ENCODE measurements at places on chromosomes 11 and 22. TPM values are rescaled to one million over a fixed set of nuclear protein-coding genes. Genes with fewer than 3 reads are reported as not detected.

DNA sequence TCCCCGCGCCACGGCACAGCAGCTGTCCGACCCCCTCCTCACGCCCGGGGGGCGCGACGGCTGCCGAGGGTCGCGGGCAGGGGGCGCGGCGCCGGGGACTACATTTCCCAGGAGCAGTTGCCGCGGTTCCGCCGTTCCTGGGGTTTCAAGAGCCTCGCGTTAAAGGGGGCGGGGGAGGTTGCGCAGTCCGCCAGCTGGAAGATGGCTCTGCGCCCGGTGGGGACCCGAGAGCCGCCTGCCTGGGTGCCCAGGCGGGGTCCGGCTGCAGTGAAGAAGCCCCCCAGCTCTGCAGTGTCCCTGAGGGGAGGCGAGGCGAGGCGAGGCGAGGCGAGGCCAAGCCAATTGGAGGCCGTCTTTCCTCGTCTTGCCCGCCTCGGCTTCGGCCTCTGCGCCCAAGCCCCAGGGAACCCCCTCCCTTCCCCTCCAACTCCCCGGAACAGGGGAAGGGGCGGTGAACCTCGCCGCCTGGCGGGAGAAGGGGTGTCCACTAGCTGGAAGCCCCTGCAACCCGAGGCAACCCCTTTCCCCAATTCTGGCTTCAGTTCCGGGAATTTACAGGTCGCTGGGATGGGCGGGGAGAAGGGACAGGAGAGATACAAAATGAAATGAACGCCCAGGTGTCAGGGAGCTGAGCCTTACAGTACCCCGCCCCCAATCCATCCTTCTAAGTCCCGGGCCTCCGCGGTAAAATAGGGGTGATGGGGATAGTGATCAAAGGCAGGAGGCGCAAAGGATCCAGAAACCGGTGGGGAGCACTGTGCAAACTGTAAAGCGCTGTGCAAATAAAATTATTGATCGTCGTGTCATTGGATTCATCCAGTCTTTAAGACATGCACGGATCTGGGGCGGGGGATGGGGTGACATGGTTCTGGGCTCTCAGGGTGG, 5.2 kb upstream of the GCAT start:
- peak overlapping the region; percentile 57 for H3K4me3 ChIP-seq
- no peaks in the 10 kb centered on the region for H3K27me3 ChIP-seq
- no peaks in the 10 kb centered on the region for H3K4me1 ChIP-seq
- H3K27ac ChIP-seq = peak overlapping the region; percentile 82
- no peaks in the 10 kb centered on the region for H3K36me3 ChIP-seq
- no peak for DNase-seq

DNA sequence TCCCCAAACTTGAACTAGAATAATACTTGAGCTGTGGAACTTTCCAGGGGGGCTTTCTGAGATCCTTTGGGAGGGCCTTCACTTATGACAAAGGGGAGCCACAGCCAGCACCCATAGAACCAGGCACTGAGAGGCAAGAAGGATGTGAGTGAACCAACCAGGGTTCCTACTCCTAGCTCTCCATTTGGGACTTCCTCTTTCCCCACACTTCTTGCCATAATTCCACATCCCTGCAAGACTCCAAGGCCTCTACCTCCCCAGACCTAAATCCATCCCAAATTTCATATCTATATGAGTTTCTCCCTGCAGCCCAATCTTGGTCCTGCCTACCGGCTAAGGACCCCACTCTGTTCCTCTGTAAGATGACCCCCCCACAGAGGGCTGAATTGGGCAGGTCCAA, 31.5 kb downstream of the NRXN2 start:
- H3K4me1 ChIP-seq = no peaks in the 10 kb centered on the region
- no peaks in the 10 kb centered on the region for H3K27me3 ChIP-seq
- H3K4me3 ChIP-seq = no peak overlapping the region
- no peaks in the 10 kb centered on the region for H3K36me3 ChIP-seq
- H3K27ac ChIP-seq = no peak overlapping the region
- DNase-seq = no peak

GRCh38 chr22:37235897-37236607, 8.0 kb downstream of the RAC2 start:
- no peak overlapping the region for H3K27ac ChIP-seq
- no peaks in the 10 kb centered on the region for H3K36me3 ChIP-seq
- DNase-seq = no peak
- no peaks in the 10 kb centered on the region for H3K27me3 ChIP-seq

The CFAP300 gene
- total RNA-seq = 4.0 TPM

DNA sequence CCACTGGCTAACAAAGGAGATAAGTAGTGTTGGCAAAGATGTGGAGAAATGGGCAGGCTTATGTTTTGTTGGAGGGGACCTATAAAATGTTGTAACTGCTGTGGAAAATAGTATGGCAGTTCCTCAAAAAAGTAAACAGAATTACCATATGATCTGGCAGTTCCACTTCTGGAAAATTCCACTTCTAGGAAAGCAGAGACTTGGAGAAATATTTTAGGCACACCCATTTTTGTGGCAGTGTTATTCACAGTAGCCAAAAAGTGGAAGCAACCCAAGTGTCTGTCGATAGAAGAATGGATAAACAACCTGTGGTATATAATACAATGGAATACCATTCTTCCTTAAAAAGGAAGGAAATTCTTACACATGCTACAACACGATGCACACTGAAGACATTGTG, 57.0 kb upstream of the ADORA2A start:
- H3K4me3 ChIP-seq = no peak overlapping the region
- H3K4me1 ChIP-seq = no peaks in the 10 kb centered on the region
- no peaks in the 10 kb centered on the region for H3K27me3 ChIP-seq
- DNase-seq = no peak
- no peaks in the 10 kb centered on the region for H3K36me3 ChIP-seq

DNA sequence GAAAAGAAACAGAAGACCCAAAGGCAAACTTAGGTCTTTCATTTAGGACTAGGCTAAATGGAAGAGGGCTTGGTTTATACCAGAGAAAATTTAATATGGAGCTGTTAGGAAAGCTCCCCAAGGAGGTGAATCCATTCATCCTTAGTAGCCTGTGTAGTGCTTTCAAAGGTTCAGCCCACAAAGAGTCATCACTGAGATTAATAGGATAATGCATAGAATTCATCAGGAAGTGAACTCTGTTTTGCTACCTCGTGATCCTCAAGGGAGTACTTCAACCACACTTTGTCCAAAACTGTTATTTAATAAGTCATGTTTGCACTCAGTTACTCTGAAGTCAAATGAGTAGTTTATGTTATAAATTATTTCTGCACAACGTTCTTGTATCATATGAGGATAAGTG, 43.3 kb upstream of the MMP7 start:
- no peak overlapping the region for H3K27ac ChIP-seq
- no peaks in the 10 kb centered on the region for H3K27me3 ChIP-seq
- no peak overlapping the region for H3K4me3 ChIP-seq
- H3K4me1 ChIP-seq = no peaks in the 10 kb centered on the region
- no peak for DNase-seq

The SAA1 gene
- not detected for total RNA-seq

GRCh38 chr22:32103658-32104315, 55.3 kb downstream of the C22orf42 start:
- H3K36me3 ChIP-seq = no peaks in the 10 kb centered on the region
- no peak overlapping the region for H3K4me3 ChIP-seq
- peak overlapping the region; percentile 12 for H3K27ac ChIP-seq
- H3K27me3 ChIP-seq = no peaks in the 10 kb centered on the region
- no peak for DNase-seq

The ABCG4 gene
- not detected for total RNA-seq

DNA sequence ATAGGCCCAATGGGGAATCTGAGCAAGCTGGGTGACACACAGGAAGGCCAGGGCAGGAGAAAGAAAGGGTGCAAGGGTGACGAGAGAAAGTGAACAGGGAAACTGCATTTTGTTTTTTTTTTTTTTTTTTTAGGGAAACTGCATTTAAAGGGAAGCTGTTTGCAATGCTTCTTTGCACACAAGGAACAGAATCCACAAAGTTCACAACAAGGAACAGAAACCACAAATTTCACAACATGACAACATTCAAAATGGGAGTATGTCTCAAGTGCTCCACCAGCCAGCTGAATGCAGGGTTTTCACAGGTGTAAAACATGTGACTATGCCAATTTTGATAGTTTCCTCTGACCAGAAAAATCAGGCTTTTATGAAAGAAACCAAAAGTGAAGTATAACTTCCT, 6.8 kb upstream of the PLAAT3 start:
- no peak overlapping the region for H3K27ac ChIP-seq
- DNase-seq = no peak
- no peaks in the 10 kb centered on the region for H3K4me1 ChIP-seq
- H3K27me3 ChIP-seq = peaks cover 2% of the 10 kb centered on the region

DNA sequence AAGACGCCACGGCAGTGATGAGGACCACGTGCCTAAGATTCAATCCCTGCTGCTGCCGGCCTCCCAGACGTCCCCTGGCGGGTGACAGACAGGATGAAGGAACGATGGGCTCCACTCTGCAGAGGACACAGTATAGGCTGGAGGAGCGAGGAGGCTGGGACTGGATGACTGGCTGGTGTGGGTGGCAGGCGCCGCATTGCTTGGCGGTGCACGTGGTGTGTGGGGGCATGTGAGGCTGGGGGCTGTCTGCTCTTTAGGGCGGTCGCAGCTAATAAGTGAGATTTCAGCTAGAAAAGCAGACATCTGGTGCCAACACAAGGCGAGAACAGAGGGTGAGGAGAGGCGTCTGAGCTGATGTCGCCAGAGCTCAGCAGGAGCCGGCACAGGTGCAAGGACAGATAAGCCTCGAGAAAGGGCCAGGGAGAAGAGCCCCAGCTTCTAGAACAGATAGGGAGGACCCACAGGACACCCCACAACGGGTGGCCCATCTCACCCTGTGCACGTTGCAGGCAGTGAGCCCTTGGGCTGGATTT, 33.2 kb downstream of the TSPAN4 start:
- H3K27me3 ChIP-seq = no peaks in the 10 kb centered on the region
- H3K4me3 ChIP-seq = no peak overlapping the region
- H3K4me1 ChIP-seq = no peaks in the 10 kb centered on the region
- no peak for DNase-seq
- H3K36me3 ChIP-seq = no peaks in the 10 kb centered on the region

DNA sequence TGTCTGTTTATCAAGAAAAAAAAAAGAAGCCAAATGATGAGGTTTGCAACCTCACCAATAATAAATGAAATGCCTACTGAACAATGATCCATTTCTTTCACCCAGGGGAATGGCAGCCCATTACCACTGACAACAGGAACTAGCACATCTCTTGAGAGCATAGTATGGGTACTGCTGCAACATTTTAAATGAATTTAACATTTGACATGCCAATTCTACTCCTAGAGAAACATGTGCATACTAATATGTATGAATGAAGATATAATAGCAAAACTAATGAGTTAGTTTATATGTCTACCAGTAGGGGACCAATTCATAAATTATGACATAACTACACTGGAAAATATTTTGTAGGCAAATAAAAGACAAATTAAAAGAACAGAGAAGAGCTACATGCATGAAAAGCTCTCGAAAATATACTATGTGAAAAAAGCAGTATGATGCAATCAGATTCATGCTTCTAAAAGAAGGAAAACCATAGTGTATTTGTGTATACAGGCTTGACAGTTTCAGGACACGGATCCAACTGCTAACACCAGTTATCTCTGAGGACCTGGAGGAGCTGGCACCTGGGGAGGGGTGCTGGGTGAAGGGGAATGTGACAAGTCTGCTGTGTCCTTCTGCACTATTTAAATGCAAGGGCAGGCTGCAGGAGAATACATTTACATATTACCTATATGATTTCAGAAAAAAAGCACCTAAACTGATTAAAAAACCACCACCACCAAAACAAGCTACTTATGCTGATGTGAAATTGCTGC, 6.9 kb downstream of the SMCO4 start:
- peaks cover 16% of the 10 kb centered on the region for H3K4me1 ChIP-seq
- H3K36me3 ChIP-seq = no peaks in the 10 kb centered on the region
- H3K4me3 ChIP-seq = no peak overlapping the region
- H3K27ac ChIP-seq = peak overlapping the region; percentile 55
- H3K27me3 ChIP-seq = no peaks in the 10 kb centered on the region
- DNase-seq = no peak

- no peaks in the 10 kb centered on the region for H3K27me3 ChIP-seq
- DNase-seq = no peak
- no peaks in the 10 kb centered on the region for H3K4me1 ChIP-seq
- no peak overlapping the region for H3K27ac ChIP-seq
Measured at GRCh38 chr11:737366-737765, 9.9 kb upstream of the TALDO1 start.

DNA sequence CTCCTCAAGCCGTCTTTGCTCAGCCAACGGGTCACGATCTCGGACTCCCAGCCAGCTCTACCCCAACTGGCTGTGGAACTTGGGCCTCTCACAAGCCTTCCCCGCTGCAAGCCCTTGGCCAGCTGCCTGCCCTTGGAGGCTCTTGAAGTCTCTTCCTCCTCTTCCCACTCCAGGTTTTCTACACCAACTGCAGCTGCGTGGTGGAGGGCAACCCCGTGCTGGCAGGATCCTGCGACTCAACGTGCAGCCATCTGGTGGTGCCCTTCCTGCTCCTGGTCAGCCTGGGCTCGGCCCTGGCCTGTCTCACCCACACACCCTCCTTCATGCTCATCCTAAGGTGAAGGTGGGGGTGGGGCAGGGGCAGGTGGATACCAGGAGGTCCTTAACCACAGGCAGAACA, 40.5 kb upstream of the TPBGL start:
- DNase-seq = no peak
- H3K4me1 ChIP-seq = peaks cover 3% of the 10 kb centered on the region
- H3K27ac ChIP-seq = no peak overlapping the region
- no peaks in the 10 kb centered on the region for H3K27me3 ChIP-seq
- no peaks in the 10 kb centered on the region for H3K36me3 ChIP-seq

GRCh38 chr11:45216031-45216430, 69.6 kb downstream of the PRDM11 start:
- no peaks in the 10 kb centered on the region for H3K27me3 ChIP-seq
- H3K4me3 ChIP-seq = no peak overlapping the region
- no peaks in the 10 kb centered on the region for H3K4me1 ChIP-seq

DNA sequence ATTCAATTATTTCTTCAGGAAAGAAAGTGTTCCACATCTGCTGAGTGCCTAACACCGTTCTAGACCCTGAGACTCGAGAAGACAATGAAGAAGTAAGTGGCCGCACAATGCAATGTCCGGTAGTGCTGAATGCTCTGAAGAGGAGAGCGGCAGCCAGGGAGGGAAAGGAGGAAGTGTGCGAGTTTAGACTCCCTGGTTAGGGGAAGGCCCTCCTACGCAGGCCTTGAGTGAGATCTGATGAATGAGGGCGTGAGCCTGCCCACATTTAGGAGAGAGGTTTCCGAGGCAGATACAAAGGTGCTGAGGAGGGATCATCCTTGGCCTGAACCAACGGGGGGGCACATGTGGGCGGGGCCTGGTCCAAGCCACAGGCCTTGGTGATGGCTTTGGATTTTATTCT, 558.6 kb downstream of the NTM start:
- no peak overlapping the region for H3K4me3 ChIP-seq
- no peak overlapping the region for H3K27ac ChIP-seq
- H3K36me3 ChIP-seq = no peaks in the 10 kb centered on the region
- H3K4me1 ChIP-seq = no peaks in the 10 kb centered on the region
- DNase-seq = no peak

DNA sequence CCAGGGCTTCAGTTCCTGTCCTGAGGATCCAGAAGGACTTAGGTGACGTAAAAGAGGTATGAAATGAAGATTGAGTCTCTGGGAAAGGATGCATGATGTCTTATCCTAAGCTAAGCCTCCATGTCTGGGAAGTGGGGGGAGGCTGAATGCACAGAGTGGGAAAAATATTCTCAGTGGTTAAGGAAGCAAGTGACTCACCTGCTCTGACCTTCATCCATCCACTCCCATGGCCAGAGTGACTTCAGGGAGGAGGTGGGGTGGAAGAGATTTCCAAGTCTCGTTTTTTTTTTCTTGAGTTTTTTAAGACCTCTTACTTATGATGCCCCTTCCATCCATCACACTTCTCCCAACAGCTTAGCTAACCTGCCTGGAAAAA, 32.5 kb upstream of the POLD3 start:
- H3K36me3 ChIP-seq = no peaks in the 10 kb centered on the region
- no peaks in the 10 kb centered on the region for H3K4me1 ChIP-seq
- H3K4me3 ChIP-seq = no peak overlapping the region
- no peak for DNase-seq
- no peaks in the 10 kb centered on the region for H3K27me3 ChIP-seq

The IGSF22 gene
- total RNA-seq = 1.1 TPM
